ENCODE measurements at places on chromosomes 4 and X. TPM values are rescaled to one million over a fixed set of nuclear protein-coding genes. Genes with fewer than 3 reads are reported as not detected.
A peak's percentile ranks its signal among the peaks of the same experiment; 100 is the strongest.

CDX4 gene
- total RNA-seq: not detected

C4orf51 gene
- total RNA-seq: not detected

FAM47E gene
- not detected for total RNA-seq

P2RY10 gene
- total RNA-seq: 42.2 TPM

MXRA5 gene
- not detected for total RNA-seq

SRD5A3 gene
- 15.9 TPM for total RNA-seq

SMARCAD1 gene
- 28.6 TPM for total RNA-seq

L1CAM gene
- total RNA-seq: 2.2 TPM

EREG gene
- total RNA-seq: not detected

ETDA gene
- not detected for total RNA-seq

KCND1 gene
- total RNA-seq: 2.6 TPM

SLC10A4 gene
- not detected for total RNA-seq

DNA sequence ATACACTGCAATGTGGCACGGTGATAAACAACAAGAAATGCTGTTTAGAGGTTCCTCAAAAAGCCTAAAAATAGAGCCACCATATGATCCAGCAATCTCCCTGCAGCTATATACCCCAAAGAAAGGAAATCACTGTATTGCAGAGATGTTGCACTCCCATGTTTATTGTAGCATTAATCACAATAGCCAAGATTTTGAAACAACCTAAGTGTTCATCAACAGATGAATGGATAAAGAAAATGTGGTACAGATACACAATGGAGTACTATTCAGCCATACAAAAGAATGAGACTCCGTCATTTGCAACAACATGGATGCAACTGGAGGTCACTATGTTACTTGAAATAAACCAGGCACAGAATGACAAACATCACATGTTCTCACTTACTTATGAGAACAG, 365.8 kb upstream of the DIPK2B start:
- H3K4me3 ChIP-seq: no peak overlapping the region
- no peaks in the 10 kb centered on the region for H3K36me3 ChIP-seq
- DNase-seq: no peak

- DNase-seq: no peak
- H3K27ac ChIP-seq: no peak overlapping the region
- no peaks in the 10 kb centered on the region for H3K27me3 ChIP-seq
These were observed 3.5 kb upstream of the AFAP1 start for GRCh38 chr4:7943211-7943610.

DNA sequence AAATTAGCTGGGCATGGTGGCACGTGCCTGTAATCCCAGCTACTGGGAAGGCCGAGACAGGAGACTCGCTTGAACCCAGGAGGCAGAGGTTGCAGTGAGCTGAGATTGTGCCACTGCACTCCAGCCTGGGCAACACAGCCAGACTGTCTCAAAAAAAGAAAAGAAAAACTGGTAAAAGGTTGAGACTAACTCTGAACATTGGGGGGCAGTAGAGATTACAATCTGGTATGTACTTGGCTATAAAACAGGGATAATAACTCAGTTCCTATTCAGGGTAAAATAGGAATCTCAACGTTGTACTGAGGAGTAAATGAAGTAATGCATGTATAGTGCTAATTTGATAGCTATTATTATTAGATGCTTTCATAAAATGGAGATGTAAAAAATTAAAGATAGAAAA, 12.5 kb upstream of the KLF8 start:
- H3K4me3 ChIP-seq: no peak overlapping the region
- no peak for DNase-seq
- no peaks in the 10 kb centered on the region for H3K36me3 ChIP-seq

GRCh38 chr4:108466936-108467902, 153.2 kb upstream of the RPL34 start:
- no peaks in the 10 kb centered on the region for H3K36me3 ChIP-seq
- peak overlapping the region; percentile 56 for H3K4me3 ChIP-seq
- H3K4me1 ChIP-seq: peaks cover 40% of the 10 kb centered on the region
- DNase-seq: peak; percentile 60

DNA sequence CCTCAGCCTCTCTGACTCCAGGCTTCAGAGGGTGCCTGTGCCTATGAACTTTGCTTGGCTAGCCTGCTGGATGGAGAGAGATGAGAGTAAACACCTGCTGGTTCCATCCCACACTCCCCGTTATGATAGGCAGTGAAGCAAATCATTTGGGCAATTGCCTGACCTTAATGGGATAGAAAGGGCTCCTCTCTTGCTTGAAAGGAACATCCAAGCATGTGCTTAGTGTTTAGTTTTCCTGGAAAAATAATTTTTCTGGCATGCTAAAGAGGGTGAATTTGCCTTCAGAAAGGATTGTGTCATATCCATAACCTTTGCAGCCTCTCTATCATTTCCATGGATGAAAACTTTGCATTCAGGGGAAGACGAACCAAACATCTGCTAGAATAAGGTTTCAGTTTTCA, 10.8 kb downstream of the PLAC1 start:
- no peak overlapping the region for H3K27ac ChIP-seq
- H3K27me3 ChIP-seq: peaks cover 5% of the 10 kb centered on the region
- no peak overlapping the region for H3K4me3 ChIP-seq
- no peaks in the 10 kb centered on the region for H3K4me1 ChIP-seq

- peaks cover 5% of the 10 kb centered on the region for H3K36me3 ChIP-seq
- peak overlapping the region; percentile 8 for H3K4me3 ChIP-seq
- peak overlapping the region; percentile 35 for H3K27ac ChIP-seq
- H3K4me1 ChIP-seq: peaks cover 64% of the 10 kb centered on the region
- H3K27me3 ChIP-seq: no peaks in the 10 kb centered on the region
- no peak for DNase-seq
These were observed 2.8 kb downstream of the TBC1D14 start for GRCh38 chr4:6912441-6912840.

DNA sequence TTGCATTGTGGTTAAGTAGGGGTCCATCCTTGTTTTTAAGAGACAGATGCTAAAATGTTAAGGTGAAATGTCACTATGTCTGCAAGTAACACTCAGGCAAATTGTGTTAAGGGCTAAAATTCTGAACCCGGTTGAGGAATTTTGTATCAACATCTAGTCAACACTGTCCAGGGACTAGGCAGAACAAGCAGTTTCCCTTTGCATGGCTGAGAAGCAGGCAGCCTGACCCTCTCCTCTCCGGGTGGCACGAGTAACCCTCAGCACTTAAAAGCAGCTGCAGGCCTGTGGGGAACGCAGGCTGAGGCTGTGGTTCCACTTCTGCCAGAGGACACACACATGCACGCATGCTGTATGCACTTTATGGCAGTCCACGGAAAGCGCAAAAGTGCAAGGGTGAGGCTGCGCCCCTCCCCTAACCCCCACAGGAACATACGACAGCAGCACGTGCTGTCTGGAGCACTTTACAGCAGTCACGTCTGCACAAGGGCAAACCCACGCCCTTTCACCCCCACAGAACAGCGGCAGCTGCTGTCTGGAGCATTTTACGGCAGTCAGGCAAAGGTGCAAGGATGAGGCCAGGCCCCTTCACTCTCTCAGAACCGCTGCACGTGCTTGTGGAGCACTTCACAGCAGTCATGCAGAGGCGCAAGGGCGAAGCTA, 619 bp upstream of the MPC1L start:
- no peak for DNase-seq
- no peak overlapping the region for H3K27ac ChIP-seq
- H3K4me1 ChIP-seq: no peaks in the 10 kb centered on the region
- no peaks in the 10 kb centered on the region for H3K36me3 ChIP-seq

DNA sequence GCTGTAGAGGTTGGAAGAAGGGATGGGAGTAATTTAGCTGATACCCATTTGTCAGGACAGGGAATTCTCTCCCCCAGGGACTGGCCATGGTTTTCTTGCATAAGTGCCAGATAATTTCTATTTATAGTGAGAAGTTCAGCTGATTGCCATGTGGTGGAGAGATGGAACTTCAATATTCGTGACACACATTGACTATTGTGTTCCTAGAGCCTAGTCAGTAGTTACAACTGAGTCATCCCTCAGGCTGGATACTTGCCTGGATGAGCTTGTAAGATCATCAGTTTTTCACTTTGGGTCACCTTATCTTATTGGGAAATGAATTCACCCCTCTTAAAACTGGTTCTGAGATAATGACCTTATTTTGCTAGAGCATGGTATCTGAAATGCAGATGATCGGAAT, 32.2 kb downstream of the CFAP299 start:
- no peak overlapping the region for H3K27ac ChIP-seq
- peaks cover 1% of the 10 kb centered on the region for H3K36me3 ChIP-seq
- no peak for DNase-seq
- H3K4me3 ChIP-seq: no peak overlapping the region

DNA sequence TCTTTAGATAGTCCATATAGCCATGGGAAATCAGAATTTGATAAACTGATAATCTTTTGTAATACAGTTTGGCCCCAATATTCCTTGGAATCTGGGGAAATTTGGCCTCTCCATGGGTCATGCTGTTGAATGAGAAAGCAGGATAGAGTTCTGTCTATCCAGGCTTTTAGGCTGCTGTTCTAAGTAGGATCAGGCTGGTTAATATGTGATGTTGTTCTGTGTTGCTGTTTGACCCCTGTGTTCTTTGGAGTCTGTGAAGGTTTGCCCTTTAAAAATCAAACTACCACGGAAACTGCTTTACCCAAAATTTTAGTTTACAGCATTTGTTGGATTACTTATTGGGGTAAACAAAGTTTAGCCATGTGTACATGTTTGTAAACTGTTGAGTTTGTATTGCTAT, 114.5 kb downstream of the ZNF330 start:
- H3K36me3 ChIP-seq: no peaks in the 10 kb centered on the region
- no peak for DNase-seq
- no peak overlapping the region for H3K4me3 ChIP-seq
- H3K4me1 ChIP-seq: no peaks in the 10 kb centered on the region
- H3K27me3 ChIP-seq: peaks cover 28% of the 10 kb centered on the region

- H3K27me3 ChIP-seq: no peaks in the 10 kb centered on the region
- DNase-seq: no peak
- no peak overlapping the region for H3K27ac ChIP-seq
- H3K4me3 ChIP-seq: no peak overlapping the region
- H3K4me1 ChIP-seq: no peaks in the 10 kb centered on the region
These were observed 50.9 kb upstream of the RAP1GDS1 start for GRCh38 chr4:98210281-98210680.

DNA sequence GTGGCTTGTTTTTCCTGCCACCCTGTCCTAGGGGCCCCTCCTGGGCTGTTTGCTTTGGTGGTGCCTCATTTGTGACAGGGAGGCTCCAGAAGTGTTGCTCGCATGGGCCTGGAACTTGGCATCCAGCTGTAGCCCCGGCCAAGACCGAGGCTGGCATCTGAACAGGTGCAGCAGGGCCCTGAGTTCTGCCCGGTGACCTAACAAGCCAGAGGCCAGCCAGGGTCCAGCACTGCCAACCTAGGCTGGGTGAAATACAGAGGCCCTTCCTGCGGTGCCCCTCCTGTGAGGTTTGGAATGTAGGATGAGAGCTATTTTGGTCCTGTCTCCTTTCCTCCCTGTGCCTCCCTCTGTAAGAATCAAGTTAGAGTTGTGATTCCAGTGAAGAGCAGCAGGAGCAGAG, 58.5 kb downstream of the STARD8 start:
- no peak for DNase-seq
- H3K4me1 ChIP-seq: no peaks in the 10 kb centered on the region
- no peaks in the 10 kb centered on the region for H3K27me3 ChIP-seq
- H3K36me3 ChIP-seq: no peaks in the 10 kb centered on the region
- no peak overlapping the region for H3K27ac ChIP-seq
- no peak overlapping the region for H3K4me3 ChIP-seq

- peak overlapping the region; percentile 40 for H3K4me3 ChIP-seq
- peaks cover 11% of the 10 kb centered on the region for H3K27me3 ChIP-seq
- peak overlapping the region; percentile 26 for H3K27ac ChIP-seq
- peaks cover 60% of the 10 kb centered on the region for H3K4me1 ChIP-seq
These were observed 30.9 kb downstream of the NIPAL1 start for GRCh38 chr4:48047421-48047844.

- H3K27ac ChIP-seq: no peak overlapping the region
- no peak overlapping the region for H3K4me3 ChIP-seq
- H3K4me1 ChIP-seq: no peaks in the 10 kb centered on the region
- H3K27me3 ChIP-seq: peaks cover 3% of the 10 kb centered on the region
These were observed 167.4 kb downstream of the COL4A6 start for GRCh38 chrX:108270739-108271396.

- H3K4me3 ChIP-seq: no peak overlapping the region
- H3K27me3 ChIP-seq: no peaks in the 10 kb centered on the region
- DNase-seq: no peak
- no peak overlapping the region for H3K27ac ChIP-seq
These were observed 336.7 kb downstream of the DTHD1 start for GRCh38 chr4:36618102-36618501.

DNA sequence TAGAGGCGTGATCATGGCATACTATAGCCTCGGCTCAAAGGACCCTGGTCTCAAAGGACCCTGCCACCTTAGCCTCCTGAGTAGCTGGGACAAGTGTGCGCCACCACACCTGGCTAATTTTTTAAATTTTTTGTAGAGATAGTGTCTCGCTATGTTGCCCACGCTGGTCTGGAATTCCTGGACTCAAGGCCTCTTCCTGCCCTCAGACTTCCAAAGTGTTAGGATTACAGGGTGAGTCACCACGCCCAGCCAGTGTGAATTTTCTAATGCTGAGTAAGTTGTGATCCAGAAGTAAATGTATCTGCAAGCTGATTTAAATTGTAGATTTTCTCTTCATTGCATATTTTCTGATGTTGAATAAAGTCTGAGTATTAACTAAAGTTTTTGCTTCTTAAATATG, 2.6 kb upstream of the ZNF674 start:
- no peak overlapping the region for H3K4me3 ChIP-seq
- peaks cover 15% of the 10 kb centered on the region for H3K36me3 ChIP-seq
- no peaks in the 10 kb centered on the region for H3K27me3 ChIP-seq
- H3K27ac ChIP-seq: no peak overlapping the region

DNA sequence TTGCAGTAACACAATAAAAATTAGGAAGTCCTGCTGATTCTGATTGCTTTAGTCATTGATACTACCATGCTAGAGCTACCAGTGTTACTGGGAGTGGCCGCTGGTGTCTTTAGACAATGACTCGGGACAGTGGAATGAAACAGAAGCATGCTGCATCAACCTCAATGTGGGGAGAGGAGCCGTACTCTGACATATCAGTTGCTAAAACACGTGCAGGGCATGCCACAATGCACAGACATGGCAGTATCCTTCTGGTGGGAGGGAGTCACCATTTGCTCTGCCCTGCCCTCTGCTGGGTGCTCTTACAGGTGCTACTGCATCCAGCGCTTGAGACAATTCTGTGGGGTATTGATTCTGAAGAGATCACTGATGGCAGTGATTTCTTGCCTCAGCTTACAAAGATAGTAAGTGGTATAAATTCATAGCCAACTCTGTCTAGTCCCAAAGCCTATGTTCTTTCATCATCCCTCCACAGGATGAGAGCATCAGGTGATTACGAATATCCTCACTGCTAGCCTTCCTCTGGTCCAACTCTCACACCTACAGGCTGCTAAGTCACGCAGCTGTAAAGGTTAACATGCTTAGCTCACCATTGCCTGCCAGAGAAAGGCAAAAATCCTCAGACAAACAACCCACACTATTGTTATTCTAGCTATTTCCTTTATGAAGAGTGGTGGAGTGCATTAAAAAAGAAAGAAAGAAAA, 43.7 kb downstream of the NSG1 start:
- no peak overlapping the region for H3K4me3 ChIP-seq
- no peak overlapping the region for H3K27ac ChIP-seq
- peak; percentile 80 for DNase-seq
- H3K27me3 ChIP-seq: no peaks in the 10 kb centered on the region

GRCh38 chr4:61630548-61630947, 430.4 kb downstream of the ADGRL3 start:
- H3K27me3 ChIP-seq: no peaks in the 10 kb centered on the region
- H3K36me3 ChIP-seq: no peaks in the 10 kb centered on the region
- H3K27ac ChIP-seq: no peak overlapping the region
- no peak overlapping the region for H3K4me3 ChIP-seq
- no peak for DNase-seq

Data from activated CD8-positive, alpha-beta T cell treated with anti-CD3 and anti-CD28 coated beads for 36 hours (primary cell).